Dorsolateral prefrontal cortex (tissue), 122 donors: ENCODE measurements at places on chromosomes 13 and 19.

GRCh38 chr19:18353378-18354005 is 13.1 kb downstream of the PGPEP1 start:
- DNase-seq = no peak

GRCh38 chr13:72998012-72998411 is 60.8 kb upstream of the KLF5 start:
- no peak for DNase-seq

GRCh38 chr13:35648201-35648600 is 171.7 kb upstream of the MAB21L1 start:
- DNase-seq = no peak

- DNase-seq = peak; percentile 65
These were observed 1.1 kb downstream of the MAB21L1 start for GRCh38 chr13:35475212-35475959.

DNA sequence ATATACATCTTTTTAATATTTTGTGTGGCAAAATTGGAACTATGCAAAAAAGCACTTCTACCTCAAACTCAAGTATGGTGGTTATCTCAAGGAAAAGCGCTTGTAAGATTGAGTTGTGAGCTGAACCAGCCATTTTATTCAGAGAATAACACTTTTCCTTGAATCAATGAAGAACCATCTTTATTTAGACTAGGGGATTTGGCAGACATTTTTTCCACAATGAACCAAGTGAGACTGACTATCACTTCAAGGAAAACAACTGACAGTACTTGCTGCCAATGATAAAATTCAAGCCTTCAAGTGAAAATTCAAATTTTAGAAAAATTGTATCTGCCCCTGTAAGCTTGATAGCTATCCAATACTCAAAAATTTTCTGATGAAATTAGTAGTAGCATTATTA is 23.2 kb upstream of the SERTM1 start:
- no peak for DNase-seq

GRCh38 chr19:2646866-2647535 is 55.5 kb downstream of the GNG7 start:
- no peak for DNase-seq

GRCh38 chr19:49142866-49143335 is 12.3 kb downstream of the HRC start:
- DNase-seq = peak; percentile 85

DNA sequence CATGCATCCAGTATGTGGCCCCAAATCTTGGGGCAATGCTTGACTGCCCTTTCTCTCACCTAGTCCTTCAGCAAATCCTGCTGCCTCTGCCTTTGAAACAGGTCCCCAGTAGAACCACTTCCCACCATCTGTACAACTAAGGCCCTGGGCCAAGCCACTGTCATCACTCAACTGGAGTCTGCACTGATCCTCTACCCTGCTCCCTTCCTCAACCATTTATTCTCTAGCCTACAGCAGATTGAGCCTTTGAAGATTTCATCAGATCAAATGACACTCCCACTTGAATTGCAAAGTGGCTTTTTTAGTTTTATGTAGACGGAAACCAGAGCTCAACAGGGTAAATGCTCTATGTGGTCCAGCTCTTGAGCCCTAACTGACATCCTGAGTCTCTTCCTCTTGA is 43.5 kb downstream of the ATP8A2 start:
- DNase-seq = no peak

DNA sequence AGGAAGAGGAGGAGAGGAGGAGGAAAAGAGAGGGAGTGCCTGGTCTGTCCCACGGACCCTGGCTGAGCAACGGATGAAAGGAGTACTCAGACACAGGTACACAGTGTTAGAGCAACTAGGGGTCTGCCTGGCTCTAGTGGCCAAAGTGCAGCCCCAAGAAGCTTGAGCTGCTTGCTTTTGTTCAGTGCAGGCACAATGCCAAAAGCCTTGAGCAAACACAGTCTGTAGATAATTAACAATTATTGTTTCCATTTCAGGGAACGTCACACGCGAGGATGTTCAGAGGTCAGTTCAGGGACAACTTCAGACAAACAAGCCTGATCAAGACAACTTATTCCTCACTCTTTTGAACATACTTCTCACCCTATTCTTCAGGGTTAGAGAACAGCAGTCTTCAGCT is 32.2 kb upstream of the ZNF726 start:
- no peak for DNase-seq

GRCh38 chr19:29890392-29890791 is 51.6 kb upstream of the URI1 start:
- no peak for DNase-seq

DNA sequence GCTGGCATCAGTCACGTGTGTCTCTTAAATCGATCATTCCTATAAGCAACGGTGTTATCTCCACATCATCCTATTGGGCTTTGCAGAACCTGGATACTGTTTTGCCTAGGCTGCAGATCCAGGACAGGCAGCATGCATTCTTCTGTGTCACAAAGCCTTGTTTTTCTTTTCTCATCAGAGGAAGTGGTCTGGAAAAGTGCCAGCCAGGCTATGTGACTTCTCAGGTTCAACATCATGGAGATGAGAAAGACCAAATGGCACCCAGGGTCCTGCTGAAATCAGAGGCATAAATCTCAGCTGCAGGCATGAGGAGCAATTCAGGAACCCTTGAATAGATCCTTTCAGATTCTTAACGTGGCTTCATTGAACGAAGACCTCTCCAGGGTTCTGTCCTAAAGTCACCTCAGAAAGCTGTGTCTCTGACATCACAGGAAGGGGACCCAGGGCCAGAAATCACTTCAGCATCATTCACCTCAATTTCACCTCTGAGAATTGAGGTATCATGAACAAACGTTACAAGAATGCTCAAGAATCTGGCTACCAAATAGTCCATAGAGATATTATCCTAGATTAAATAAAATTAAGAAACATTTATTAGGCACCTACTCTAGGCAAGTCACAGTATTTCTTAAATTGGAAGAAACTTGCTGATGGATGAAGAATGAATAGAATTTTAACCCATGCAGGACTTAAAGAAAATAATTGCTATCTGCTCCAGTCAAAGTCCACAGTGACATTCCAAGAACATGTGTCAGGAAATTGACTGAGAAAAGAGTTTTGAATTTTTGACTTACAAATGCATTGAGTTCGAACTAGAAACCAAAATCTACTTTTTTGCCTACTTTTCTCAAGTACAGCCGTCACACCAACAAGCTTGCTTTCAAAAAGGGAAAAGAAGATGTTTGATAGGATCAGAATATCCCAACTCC is 124.1 kb downstream of the COG6 start:
- DNase-seq = no peak

- no peak for DNase-seq
These were observed 17.2 kb downstream of the RASA3 start for GRCh38 chr13:114115191-114115671.

DNA sequence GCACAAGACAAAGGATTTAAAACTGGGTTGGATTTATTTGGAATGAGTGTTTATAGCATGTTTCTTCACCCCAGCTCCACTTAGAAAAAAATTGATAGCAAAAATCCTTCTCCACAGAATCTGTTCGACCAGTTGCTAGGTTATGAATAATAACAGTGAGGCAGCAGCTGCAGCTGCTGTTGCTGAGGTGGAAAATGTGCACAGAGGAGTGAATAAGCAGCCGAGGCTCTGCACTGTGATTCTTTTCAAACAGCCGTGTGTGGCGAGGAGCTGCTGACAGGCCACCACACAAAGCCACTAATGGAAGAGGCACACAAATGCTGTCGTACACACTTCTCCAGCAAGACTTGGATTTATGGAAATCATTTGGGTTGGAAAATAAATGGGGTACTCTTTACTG is 6.4 kb upstream of the RASL11A start:
- DNase-seq = peak; percentile 55

DNA sequence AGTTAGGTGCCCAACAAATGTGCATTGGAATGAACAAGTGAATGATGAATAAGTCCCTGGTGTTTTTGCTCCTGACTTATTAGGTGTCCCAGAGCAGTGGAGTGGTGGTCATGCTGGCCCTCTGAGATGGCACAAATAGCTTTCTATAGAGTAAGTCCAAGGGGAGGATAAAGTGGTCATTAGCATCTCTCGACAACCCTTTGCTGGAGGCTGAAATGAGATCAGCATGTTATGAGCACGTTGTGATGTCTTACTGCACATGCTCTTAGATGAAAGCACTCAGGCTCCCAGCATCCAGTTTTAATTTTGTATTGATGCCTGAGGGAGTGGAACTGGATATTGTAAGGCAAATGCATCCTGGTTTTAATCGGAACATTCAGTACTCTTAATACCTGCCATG is 326.2 kb downstream of the RFC3 start:
- DNase-seq = no peak

GRCh38 chr13:102682727-102683126 is 12.1 kb downstream of the METTL21C start:
- no peak for DNase-seq

- DNase-seq = no peak
These were observed 687.0 kb downstream of the EFNB2 start for GRCh38 chr13:105848494-105848893.

GRCh38 chr13:112902101-112902651 is 66.8 kb upstream of the MCF2L start:
- no peak for DNase-seq

- DNase-seq = peak; percentile 93
These were observed 30.3 kb downstream of the DHX34 start for GRCh38 chr19:47379381-47379938.

GRCh38 chr13:110777251-110777820 is 63.8 kb downstream of the ING1 start:
- no peak for DNase-seq

GRCh38 chr19:13417054-13417453 is 89.2 kb downstream of the CACNA1A start:
- DNase-seq = no peak

- no peak for DNase-seq
These were observed 30.2 kb downstream of the TMTC4 start for GRCh38 chr13:100644371-100644770.

DNA sequence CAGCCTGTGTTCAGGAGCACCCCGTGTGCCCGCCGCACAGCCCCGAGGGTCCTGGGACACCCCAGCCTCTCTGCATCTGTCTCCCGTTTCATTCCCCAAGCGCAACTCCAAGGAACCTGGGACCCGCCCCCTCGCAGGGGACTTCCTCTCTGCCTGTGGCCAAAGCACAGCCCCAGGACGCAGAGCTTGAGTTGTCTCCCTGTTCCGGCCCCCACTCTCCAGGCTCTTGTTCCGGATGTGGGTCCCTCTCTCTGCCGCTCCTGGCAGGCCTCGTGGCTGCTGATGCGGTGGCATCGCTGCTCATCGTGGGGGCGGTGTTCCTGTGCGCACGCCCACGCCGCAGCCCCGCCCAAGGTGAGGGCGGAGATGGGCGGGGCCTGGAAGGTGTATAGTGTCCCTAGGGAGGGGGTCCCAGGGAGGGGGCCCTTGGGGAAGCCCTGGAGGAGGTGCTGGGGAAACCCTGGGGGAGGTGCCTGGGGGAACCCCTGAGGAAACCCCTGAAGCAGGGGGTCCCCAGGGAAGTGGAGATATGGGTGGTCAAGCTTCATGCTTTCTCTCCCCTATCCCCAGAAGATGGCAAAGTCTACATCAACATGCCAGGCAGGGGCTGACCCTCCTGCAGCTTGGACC is 1.3 kb downstream of the HCST start:
- DNase-seq = peak; percentile 73

DNA sequence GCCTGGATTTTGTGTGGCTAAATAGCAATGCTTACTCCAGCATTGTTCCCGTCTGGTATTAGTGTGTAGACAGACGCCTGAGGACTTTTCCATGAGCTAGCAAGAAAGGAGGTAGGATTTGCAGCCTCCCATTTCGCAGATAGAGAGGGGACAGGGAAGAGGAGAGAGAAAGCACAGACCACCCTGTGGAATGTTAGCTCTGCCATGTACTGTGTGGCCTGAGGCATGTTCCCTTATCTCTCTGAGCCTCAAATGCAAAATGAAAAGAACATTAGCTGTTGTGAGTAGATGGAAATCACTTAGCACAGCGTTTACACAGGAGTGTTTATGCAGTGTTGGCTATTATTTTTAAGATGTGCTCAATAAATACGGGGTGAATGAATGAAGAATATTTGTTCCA is 45.5 kb downstream of the OLFM4 start:
- DNase-seq = no peak

GRCh38 chr13:38943231-38943630 is 47.4 kb downstream of the STOML3 start:
- DNase-seq = no peak

DNA sequence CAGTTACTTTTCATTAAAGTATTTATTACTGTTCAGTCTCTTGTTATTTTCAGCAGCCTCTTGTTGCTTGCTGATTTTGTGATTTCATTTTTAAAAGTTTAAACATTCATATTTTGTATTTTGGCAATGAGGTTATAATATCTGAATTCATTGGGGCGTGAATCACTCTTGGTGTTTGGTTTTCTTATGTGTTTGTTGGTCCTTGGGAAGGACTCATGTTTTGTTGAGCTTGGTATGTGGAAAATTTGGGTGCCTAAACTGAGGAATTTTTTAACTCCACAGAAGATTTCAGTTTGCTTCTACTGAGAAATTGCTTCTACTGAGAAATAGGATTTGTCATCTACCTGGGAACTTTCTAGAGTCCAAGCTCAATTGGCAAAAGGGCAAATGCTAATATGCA is 38.2 kb downstream of the PDS5B start:
- no peak for DNase-seq

- peak; percentile 37 for DNase-seq
These were observed 289.2 kb downstream of the ATP8A2 start for GRCh38 chr13:25660996-25661395.

DNA sequence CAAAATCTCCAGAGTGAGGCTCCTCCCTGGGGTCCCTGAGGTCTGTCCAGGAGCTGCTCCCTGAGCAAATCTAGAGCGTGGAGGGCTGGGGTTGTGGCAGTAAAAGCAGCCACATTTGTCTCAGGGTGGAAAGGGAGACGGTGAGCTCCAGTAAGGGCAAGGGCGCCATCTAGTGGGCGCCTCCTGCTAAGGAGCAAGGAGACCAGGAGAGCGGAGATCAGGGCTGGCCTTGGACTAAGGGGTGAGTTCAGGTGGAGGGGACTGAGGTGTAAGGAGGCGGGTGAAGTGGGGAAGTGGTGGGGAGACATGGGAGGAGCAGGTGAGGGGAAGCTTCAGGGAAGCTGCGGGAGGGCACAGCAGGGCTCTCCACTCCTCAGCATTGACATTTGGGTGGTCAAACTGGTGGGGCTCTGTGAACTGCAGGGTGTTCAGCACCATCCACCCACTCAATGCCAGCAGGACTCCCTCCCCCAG is 5.3 kb upstream of the CEACAM21 start:
- DNase-seq = no peak

- peak; percentile 72 for DNase-seq
These were observed 13.2 kb upstream of the ASF1B start for GRCh38 chr19:14149509-14149994.

DNA sequence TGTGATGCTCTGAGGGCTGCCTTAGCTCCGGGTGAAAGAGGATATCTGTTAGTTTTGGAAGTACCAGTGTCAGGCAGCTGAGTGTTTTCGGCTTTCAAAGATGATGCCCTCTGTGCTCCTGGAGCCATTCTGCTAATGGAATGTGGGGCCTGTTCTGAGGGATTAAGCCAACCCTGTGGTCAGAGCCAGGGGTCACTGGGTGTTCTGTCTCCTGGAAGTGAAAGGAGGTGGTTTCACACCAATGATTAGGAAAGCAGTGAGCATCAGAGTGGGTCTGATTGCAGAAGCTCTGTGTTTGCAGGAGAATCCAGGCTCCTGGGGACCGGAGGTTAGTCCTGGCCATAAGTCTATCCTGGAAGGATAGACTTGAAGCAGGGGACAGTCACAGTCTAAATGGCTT is 94.6 kb downstream of the UQCRFS1 start:
- DNase-seq = no peak
